ENCODE measurements at places on chromosomes 7 and 10. TPM values are rescaled to one million over a fixed set of nuclear protein-coding genes. Genes with fewer than 3 reads are reported as not detected.

The CPN1 gene
- total RNA-seq, result not detected

The C1QL3 gene
- 0.08 TPM for total RNA-seq

The NUTM2E gene
- not detected for total RNA-seq

The PON1 gene
- not detected for total RNA-seq

The VCL gene
- 219 TPM for total RNA-seq

The SFTPD gene
- not detected for total RNA-seq

The KIN gene
- total RNA-seq, result 5.5 TPM

The TMEM213 gene
- not detected for total RNA-seq

The SOSTDC1 gene
- 0.24 TPM for total RNA-seq

The USP6NL gene
- total RNA-seq, result 2.9 TPM

The PRLHR gene
- not detected for total RNA-seq

The JAKMIP3 gene
- total RNA-seq, result 0.52 TPM

The ERV3-1 gene
- 3.5 TPM for total RNA-seq

The AKR1C8 gene
- total RNA-seq, result not detected

The TRPV5 gene
- total RNA-seq, result not detected

The TAS2R41 gene
- total RNA-seq, result not detected

The VIPR2 gene
- total RNA-seq, result 2.4 TPM
